ENCODE measurements at places on chromosomes 4 and X. TPM values are rescaled to one million over a fixed set of nuclear protein-coding genes. Genes with fewer than 3 reads are reported as not detected.
A peak's percentile ranks its signal among the peaks of the same experiment; 100 is the strongest.

F8 gene
- 7.3 TPM for total RNA-seq

DNA sequence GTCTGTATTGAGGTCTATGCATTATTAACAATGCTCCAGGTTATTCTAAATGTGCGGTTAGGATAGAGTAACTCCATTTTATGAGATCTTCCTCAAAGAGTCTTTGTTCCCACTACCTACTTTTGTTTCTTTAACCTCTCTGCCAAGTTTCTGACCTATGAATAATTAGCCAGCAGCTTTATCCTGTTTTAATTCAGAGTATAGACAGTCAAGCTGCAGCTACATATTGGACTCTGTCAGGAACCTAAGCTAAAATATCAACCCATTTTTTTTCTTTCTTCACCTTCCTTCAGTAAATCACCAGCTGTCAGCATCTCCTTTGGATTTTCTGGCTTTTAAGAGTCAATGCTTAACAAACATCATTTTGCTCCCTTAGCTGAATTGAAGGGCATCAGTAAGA is 72.3 kb downstream of the TMEM47 start:
- DNase-seq = no peak

DNA sequence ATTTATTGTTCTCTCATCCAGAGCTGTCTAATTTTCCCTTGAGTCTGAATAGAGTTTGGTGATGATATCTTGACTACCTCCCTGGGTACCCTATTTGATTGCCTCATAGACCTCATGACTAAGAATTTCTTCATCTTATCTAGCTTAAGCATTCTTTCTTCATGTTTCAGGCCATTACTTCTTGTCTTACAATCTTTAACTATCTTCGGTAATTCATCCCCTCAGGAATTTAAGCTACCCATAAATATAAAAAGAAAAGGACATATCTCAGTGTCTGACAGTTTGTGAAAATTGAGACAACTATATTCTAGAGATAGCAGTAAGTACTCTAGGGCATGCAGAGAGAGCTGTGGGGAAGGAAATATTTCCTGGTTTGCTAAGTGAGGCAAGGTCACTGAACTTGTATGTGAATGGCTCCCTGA is 466.1 kb upstream of the GRID2 start:
- no peak for DNase-seq

- DNase-seq = peak; percentile 0
Observed at GRCh38 chrX:71492231-71493065, 40.5 kb upstream of the OGT start.

TRPC3 gene
- total RNA-seq = 9.7 TPM

MAGEC3 gene
- total RNA-seq = 0.47 TPM

DNA sequence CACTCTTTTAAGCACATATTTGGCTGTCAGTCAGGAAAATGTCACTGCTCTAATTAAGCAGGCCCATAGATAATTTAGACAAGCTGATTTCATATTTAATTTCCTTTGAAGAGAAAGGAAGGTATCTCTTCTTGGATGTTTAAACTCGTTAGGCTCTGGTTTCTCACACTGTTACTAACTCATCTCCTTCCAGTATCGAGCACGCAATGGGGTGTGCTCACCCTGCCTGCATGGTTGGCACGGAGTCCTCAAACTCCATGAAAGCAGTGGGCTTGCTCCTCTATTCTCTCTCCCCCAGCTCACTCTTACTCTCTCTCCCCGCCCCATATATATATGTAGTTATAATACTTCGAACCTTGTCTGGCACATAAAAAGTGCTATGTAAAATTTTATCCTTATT is 76.9 kb downstream of the EGF start:
- DNase-seq = no peak

- DNase-seq = no peak
Observed at GRCh38 chr4:128322311-128322710, 34.7 kb upstream of the PGRMC2 start.

DNA sequence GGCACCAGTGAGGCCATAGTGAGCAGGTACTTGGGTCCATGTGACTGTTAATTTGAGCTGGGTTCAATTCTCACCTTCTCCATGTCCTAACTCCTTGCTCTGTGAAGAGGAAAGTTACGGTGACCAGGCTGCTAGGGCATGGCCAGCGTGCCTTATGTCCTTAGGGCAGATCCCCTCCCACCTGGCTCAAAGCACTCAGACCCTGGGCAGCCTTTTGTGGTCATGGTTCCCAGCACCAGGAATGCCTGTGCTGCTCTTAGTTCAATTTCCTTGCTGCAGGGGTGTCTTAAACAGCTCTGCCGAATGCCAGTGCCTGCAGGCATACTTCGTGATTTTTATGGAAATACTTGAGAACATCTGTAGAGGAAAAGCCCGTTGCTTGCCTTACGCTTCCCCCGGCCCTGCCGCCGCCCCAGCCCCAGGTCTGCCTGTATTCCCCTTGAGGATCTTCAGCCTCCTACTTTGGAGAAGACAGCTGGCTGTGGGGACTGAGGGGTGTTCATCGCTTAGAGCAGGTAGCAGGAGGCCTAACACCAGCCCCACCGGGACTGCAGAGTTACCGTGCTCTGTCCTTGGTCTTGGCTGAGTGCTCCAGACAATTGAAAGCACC is 3.1 kb upstream of the CDK16 start:
- DNase-seq = no peak

Measured in occipital lobe (tissue), 3 donors.